ENCODE measurements at places on chromosomes 7 and 10. TPM values are rescaled to one million over a fixed set of nuclear protein-coding genes. Genes with fewer than 3 reads are reported as not detected.

Gene TWIST1
- not detected for total RNA-seq

GRCh38 chr10:43264344-43264964 lies 2.4 kb downstream of the RASGEF1A start:
- no peak overlapping the region for H3K4me3 ChIP-seq
- H3K27me3 ChIP-seq = peaks cover 26% of the 10 kb centered on the region
- no peak for DNase-seq
- no peaks in the 10 kb centered on the region for H3K36me3 ChIP-seq
- peaks cover 27% of the 10 kb centered on the region for H3K4me1 ChIP-seq

- H3K27me3 ChIP-seq = no peaks in the 10 kb centered on the region
- DNase-seq = no peak
- H3K4me3 ChIP-seq = no peak overlapping the region
- H3K27ac ChIP-seq = no peak overlapping the region
- H3K36me3 ChIP-seq = peaks cover 6% of the 10 kb centered on the region
Observed at GRCh38 chr10:124042656-124043309, 50.6 kb downstream of the CHST15 start.

Gene IFIT2
- 11.9 TPM for total RNA-seq

- no peaks in the 10 kb centered on the region for H3K36me3 ChIP-seq
- H3K4me1 ChIP-seq = no peaks in the 10 kb centered on the region
- no peak overlapping the region for H3K4me3 ChIP-seq
- H3K27me3 ChIP-seq = no peaks in the 10 kb centered on the region
Observed at GRCh38 chr10:14302035-14302434, 28.7 kb downstream of the FRMD4A start.

Gene TBATA
- total RNA-seq = not detected

GRCh38 chr10:61151059-61151458 lies 207.1 kb upstream of the RHOBTB1 start:
- H3K27ac ChIP-seq = no peak overlapping the region
- no peaks in the 10 kb centered on the region for H3K36me3 ChIP-seq
- H3K4me1 ChIP-seq = no peaks in the 10 kb centered on the region
- H3K4me3 ChIP-seq = no peak overlapping the region
- no peak for DNase-seq

- H3K27ac ChIP-seq = no peak overlapping the region
- no peaks in the 10 kb centered on the region for H3K4me1 ChIP-seq
- H3K27me3 ChIP-seq = no peaks in the 10 kb centered on the region
- no peaks in the 10 kb centered on the region for H3K36me3 ChIP-seq
- no peak overlapping the region for H3K4me3 ChIP-seq
Observed at GRCh38 chr7:45962861-45963260, 41.8 kb upstream of the IGFBP3 start.

Gene GLI3
- 17.8 TPM for total RNA-seq

GRCh38 chr7:44186736-44187135 lies 2.5 kb downstream of the GCK start:
- no peak for DNase-seq
- H3K36me3 ChIP-seq = no peaks in the 10 kb centered on the region
- no peaks in the 10 kb centered on the region for H3K27me3 ChIP-seq
- no peak overlapping the region for H3K4me3 ChIP-seq
- no peaks in the 10 kb centered on the region for H3K4me1 ChIP-seq

- no peaks in the 10 kb centered on the region for H3K4me1 ChIP-seq
- no peaks in the 10 kb centered on the region for H3K36me3 ChIP-seq
- H3K27me3 ChIP-seq = no peaks in the 10 kb centered on the region
- H3K27ac ChIP-seq = no peak overlapping the region
- DNase-seq = no peak
Observed at GRCh38 chr7:106358103-106358663, 73.4 kb upstream of the NAMPT start.

Gene SOSTDC1
- 7.9 TPM for total RNA-seq

- H3K27ac ChIP-seq = peak overlapping the region; percentile 29
- H3K4me1 ChIP-seq = peaks cover 50% of the 10 kb centered on the region
- H3K27me3 ChIP-seq = no peaks in the 10 kb centered on the region
- DNase-seq = no peak
- no peaks in the 10 kb centered on the region for H3K36me3 ChIP-seq
- no peak overlapping the region for H3K4me3 ChIP-seq
Observed at GRCh38 chr10:119290301-119291048, 83.1 kb downstream of the GRK5 start.

Gene RADIL
- 10.5 TPM for total RNA-seq
